ENCODE measurements at places on chromosomes 3 and 15. TPM values are rescaled to one million over a fixed set of nuclear protein-coding genes. Genes with fewer than 3 reads are reported as not detected.

GRCh38 chr15:40322531-40323238, 807 bp upstream of the INAFM2 start:
- DNase-seq: no peak

DNA sequence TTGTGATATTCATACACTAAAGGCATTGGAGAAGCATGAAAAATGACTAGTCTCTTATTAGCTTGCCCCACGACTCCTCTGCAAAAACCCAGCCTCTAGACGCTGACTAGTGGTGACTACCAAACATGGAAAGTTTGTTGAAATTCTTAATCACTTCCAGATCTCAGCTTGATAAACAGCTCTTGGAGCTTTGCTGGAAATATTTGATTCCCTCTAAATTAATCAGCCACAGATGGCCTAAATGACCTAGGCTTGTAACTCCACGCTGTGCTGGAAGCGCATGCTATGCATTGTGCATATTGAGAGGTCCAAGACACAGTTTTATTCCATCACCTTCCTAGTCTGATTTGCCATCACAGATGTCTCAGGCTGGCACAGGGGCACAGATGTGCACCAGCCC, 244.7 kb upstream of the ST8SIA2 start:
- no peak for DNase-seq

GRCh38 chr15:67801142-67801541, 24.2 kb upstream of the SKOR1 start:
- no peak for DNase-seq

DNA sequence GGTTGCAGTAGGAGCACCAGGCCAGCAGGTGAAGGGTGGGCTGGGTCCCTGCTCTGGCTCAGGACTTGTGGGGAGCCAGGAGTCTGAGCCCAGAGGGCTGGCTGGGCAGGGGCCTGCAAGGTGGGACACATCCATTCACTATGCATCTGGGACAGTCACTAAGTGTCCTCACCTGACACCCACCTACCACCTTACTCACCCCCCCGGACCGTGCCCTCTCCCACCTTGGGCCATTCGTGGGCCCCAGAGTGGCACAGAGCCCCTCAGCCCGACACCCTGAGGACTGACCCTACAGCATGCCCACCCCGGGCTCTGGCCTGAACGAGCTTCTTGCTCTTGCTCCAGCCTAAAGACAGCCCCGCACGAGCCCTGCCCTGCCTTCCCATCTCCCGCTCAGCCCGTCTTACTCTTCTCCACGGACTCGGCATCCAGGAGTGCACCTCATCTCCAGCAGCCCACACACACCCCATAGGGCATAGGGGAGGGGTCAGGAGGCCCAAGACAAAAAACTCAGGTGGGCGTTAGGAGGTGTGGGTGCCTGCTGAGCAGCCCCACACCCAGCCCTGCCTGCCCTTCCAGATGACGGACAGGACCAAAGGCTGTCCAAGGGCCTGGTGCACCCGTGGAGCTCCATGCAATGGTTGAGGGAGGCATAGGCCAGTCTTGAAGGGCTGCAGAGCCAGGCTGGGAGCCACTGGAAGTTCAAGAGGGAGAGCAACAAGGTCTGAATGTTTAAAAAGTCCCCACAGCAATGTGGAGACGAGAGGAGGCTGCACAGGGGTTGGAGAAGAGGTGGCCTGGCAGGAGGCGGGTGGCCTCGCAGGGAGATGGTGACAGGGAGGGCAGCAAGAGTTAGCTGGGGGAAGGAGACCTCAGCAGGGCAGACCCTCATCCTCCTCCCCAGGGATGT, 27.0 kb downstream of the PTH1R start:
- no peak for DNase-seq

DNA sequence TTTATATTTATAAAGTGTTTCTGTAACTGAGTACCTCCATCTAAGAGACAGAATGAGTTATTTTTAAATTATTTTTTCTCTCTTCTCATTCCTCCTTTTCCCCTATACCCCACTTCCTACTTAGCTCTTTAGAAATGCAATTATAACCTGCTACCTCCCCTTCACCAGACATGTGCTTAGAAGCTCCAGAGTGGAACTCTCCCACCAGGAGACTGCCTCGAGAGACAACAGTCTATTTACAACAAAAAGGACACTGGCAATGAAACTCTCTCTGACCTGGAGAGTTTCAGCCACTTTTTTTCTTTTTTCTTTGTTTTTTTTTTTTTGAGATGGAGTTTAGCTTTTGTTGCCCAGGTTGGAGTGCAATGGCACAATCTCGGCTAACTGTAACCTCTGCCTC, 109.4 kb upstream of the PLXND1 start:
- no peak for DNase-seq

Gene CDHR4
- not detected for total RNA-seq

Gene ZNF80
- total RNA-seq: not detected

DNA sequence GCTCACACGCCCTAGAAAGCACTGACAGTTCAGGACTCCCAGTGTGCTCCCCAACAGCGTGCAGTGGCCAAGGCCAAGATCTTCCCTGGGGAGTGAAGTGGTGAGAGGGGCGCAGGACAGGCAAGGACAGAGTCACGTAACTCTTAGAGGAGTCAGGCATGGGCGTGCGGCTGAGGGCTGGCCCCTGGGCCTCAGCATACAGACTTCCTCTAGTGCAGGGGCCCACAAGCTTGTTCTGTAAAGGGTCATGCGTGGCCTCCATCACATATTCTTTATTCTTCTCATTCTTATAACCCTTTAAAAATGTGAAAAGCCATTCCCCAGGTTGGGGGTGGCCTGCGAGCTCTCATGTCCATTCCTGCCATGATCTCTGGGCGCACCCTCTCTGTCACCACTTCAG, 25.2 kb downstream of the TMEM43 start:
- no peak for DNase-seq

- DNase-seq: peak; percentile 19
Measured at GRCh38 chr3:123449102-123449996, 459 bp upstream of the ADCY5 start.

DNA sequence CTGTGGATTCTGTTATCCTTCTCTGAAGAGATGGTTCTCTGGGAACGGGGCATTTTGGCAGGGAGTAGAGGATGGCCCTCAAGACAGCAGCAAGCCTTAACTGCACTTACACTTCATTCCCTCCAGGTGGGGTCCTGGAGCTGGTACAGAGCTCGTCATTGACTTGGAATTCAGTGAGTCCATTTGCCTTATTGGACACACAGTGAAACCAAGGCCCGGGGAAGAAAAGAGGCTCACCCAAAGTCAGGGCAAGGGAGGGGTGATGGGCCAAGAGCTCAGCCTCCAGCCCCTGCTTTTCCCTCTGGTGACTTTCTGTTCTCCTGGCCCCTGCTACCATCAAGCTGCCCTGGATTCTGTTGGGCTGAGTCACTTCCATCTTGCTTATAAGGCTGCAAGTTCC, 125.6 kb downstream of the ETFA start:
- DNase-seq: peak; percentile 68

GRCh38 chr3:150124142-150124541, 153.4 kb upstream of the PFN2 start:
- DNase-seq: no peak

DNA sequence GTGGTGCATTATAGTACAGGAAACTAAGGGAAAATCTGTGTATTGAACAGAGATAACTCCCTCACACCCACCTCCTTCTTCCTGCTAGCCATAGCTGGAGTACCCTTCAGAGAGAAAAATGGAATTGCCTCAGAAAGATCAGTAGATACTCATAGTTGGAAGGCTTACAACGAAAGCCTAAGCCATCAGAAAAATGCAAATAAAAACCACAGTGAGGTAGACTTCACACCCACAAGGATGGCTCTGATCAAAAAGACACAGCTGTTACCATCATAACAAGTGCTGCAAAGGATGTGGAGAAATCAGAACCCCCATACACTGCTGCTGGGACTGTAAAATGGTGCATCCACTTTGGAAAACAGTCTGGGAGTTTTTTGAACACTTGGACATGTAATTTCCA, 7.4 kb upstream of the DLG1 start:
- DNase-seq: no peak

DNA sequence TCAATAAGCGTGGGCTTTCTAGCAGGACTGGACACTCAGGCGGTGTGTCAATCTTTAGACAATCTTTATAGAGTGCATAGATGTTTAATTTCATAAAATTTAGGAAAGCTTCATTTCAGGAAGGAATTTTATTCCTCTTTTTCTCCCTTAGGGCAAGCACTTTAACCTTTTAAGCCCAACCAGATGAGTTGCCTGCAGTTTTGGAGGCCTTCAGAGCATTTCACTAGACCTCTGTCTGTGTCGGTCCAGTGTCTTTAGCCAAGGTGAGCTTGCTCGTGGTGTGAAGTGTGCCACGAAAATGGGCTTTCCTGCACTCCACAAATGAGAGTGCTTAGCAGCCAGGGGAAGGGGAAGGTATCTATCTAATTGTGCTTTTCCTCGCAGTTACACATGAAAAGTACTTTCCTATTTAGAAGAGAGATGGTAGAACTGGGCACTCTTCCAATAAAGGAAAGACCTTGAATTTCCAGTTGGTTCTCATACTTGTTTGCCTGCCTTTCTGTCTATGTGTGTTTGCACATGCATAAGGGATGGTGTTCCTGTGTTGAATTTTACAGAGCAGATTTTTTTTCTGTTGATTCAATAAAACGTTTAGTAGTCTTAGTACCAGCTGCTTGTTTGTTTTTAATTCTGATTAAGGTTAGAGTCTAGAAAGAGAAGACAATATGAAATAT, 53.6 kb downstream of the FEZF2 start:
- no peak for DNase-seq

DNA sequence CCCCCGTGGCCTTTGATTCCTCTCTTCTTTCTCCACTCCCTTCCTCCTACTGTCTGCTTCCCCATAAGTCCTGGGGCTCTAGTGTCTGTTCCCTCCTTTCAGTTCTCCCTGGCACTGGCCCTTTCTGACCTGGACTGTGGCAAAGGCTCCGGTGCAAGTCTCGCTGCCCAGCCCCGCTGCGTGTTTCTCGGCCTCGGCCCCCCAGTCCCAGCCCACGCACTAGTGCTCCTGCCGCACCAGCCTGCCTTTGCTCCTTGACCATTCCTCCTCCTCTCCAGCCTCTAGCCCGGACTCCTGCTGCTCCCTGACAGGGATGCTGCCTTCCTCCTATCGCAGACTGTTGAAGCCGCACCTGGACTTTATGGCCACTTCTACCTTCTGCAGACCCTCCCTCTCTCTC, 2.1 kb downstream of the TM6SF1 start:
- no peak for DNase-seq

DNA sequence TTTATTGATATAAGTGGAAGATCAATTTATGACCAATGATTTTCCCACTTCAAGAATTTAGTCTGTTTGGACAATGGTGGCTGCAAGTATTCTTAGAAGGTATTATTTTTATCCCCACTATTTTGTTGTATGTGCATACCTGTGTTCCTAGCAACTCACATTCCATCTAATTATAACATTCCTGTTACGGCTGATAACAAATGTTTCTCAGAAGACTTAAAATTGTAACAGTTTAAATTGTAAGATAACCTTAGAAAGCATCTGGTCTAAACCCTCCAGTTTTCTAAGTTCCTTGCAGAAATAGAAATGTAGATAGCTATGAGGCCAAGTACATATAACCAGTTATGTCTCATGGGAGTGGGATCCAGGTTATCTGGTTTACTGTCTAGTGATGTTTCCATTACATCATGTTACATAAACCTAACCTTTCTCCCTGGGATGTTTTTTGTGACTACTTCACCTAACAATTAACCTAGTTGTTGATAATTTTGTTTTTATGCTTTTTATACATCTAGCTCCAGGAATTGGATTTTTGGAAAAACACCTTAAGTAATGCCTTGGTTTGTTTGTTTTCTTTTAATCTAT, 11.1 kb upstream of the MFN1 start:
- no peak for DNase-seq

Gene TXNRD3
- total RNA-seq: 1.5 TPM

DNA sequence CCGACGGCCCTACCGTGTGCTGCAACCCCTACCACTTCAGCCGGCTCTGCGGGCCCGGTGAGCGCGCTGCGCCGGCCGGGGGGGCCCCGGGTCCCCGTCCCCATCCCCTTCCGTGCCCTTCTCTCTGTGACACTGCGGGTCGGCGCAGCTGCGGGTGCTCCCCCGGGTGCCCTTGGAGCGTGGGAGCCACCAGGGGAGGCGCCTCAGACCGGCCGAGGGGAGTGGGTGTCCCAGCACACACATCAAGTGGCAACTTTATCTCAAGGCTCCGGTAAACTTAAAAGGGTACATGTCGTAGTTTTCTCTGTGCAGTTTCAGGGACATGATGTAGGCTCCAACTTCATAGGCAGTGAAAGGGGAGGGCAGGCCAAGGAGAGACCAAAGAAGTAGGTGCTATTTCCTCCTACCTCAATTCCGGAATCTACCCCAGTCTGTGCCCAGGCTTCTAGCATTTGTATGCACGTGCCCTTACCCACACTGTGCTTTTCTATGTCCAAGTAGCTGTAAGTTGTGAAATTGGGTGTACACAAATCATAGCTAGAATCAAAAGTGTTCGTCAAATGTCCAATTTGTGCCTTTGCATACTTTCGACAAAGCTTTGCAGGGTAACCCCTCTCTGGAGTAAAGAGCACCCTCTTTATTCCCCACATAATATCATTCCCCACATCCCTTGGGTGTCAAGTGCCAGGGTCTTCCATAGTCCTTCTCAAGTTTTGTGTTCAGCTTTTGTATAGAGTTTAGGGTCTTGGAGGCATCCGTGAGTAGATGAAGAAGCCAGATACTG, 2.2 kb downstream of the SMAD6 start:
- DNase-seq: no peak

DNA sequence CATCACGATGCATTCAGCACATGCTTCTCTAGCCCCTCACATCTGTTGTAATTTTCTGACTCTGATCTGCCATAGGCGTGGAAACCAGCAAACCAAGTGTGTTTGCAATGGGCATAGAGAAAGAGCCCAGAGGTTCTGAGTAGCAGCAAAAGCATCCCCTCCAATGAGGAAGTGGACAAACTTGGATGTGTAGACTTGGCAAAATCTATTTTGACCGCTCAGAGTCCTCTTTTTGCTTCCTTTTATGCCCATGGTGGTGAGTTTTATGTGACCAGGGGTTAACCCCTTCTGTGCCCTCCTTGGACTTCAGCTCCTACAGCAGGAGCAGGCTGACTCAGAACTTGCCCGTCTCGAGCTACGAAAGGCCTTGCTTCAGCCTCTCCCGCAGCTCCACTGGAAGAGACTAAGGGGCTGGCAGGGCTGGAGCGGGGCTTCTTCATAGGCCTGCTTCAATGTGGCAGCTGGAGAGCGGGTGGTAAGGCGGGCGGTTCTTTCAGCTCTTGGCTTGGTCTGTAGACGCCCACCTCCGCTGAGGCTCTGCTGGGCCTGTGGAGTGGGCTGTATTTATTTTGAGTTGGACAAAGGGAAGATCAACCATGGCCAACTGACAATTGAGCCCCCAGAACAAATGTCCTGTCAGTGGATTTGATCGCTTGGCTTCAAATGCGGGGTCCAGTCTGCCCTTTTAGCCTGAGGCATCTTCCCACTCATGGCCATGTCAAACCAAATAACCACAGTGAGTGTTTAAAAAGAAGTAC, 6.5 kb upstream of the ETV5 start:
- no peak for DNase-seq
